Activated T-helper 1 cell treated with Interleukin-2 at 50 U/mL for 16 hours (primary cell): ENCODE measurements at places on chromosomes 6 and 20.

DNA sequence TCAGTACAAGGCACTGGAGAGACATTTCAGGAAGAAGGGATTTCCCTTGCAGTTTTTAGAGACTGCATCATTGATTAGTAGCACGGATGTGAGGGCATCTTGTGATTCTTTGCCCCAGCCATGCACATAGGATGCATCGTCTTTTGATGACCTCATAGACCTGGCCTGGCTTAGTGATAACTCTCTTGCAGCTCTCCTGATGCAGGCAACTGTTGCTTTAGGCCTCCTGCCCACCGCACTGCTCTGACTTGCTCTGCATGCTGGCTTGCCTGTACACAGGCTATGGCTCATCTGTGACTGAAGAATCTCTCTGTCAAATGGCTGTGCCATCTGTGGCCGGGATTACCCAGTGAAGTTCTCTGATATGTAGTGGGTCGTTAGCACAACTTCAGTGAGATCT lies 207.7 kb upstream of the PTCHD4 start:
- no peak for DNase-seq

DNA sequence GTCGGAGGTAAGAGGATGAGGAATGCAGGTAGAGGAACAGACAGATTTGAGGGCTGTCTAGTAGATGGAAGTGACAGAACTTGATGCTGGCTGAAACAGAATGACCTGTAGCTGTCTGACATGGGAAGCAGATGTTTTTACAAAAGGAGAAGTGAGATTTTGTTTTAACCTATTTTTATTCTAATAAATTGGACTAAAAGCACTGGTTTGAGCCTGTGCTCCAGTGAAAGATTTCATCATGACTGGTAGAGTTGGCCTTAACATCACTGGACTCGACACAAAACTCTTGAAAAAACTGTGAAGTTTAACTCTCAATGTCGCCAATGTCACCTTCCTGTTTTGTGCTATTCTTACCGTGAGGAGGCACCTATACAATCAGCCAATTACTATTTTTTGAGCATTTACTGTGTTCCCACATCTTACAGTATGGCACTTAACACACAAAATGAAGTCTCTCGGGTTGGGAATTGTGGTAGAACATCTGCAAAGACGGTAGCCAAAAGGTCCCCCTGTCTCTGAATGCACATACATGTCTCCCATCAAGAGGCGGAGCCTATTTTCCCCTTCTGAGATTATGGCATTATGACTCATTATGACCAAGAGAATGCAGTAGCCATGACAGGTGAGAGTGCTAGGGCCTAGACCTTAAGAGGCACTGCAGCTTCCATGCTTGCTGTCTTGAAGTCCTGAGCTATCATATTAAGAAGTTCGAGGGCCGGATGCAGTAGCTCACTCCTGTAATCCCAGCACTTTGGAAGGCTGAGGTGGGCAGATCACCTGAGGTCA lies 93.2 kb downstream of the FOXF2 start:
- no peak for DNase-seq

- no peak for DNase-seq
Measured at GRCh38 chr6:42339991-42340401, 111.7 kb downstream of the TRERF1 start.

GRCh38 chr6:106648651-106649308 lies 19.4 kb downstream of the QRSL1 start:
- no peak for DNase-seq

- no peak for DNase-seq
Measured at GRCh38 chr6:89267918-89268317, 47.2 kb downstream of the GABRR2 start.

DNA sequence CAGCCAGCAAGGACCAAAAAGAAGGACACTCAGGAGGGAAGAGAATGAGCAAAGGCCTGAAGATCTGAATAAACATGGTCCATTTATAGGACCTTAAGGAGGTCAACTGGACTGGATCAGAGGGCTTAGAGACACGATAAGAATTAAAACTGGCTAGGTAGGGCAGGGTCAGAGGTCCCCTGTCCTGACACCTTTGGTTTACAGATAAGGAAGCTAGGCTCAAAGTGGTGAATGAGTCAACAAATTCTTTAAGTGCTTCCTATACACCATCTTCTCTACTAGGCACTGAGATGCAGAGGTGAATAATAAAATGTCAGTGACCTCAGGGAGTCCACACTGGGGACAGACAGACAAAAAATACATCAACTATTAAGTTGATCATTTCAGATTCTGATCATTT lies 70.3 kb downstream of the HIVEP2 start:
- no peak for DNase-seq

DNA sequence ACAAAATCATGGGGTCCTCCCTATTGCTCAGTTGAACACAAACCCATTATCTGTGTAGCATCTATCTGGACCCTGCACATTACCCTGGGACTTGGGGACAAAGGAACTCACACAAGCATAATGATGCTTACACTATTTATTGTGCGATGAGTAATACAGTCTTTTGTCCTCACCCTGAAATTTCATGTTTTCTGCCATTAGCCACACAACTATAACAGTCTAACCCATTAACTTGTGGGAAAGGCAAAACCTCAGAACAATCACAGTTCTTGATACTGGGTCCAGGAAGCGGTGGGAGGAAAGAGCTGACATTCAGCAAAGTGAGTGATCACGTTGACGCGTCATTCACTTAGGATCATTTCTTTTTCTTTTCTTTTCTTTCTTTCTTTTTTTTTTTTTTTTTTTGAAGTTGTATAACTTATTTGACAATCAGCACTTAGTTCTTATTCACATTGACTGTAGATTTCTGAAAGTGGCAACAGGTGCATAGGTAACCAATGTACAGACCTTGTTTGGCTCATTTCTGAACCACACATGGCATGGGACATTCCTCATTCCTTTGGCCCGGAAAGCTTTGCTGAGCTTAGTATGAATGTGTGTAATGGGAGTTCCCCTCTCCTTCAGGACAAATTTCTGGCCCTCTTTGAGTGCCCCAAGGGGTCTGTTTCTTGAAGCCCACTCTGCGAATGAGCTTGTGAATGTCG lies 94.8 kb upstream of the CNKSR3 start:
- no peak for DNase-seq

DNA sequence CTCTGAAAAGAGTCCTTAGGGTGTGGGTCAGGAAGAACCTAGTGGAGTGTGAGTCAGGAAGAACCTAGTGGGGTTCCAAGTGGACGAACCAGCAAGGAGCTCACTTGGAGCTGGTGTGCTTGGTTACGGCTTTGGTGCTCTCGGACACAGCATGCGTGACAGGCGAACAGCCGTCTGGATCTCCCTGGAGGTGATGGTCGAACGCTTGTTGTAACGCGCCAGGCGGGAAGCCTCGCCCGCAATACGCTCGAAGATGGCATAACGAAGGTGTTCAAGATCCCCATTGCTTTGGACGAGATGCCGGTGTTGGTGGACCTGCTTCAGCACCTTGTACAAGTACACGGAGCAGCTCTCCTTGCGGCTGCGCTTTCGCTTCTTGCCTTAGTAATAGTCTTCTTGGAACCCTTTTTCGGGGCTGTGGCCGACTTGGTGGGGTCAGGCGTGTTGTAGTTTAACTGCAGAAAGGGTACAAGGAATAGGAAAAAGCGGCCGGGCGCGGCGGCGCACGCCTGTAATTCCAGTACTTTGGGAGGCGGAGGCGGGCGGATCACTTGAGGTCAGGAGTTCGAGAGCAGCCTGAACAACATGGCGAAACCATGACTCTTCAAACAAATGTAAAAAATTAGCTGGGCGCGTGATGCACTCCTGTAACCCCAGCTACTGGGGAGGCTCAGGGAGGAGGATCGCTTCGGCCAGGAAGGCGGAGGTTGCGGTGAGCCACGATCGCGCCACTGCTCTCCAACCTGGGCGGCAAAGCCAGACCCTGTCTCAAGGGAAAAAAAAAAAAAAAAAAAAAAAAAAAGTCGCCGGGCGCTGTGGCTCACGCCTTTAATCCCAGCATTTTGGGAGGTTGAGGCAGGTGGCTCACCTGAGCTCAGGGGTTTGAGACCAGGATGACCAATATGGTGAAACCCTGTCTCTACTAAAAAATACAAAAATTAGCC lies 48.0 kb downstream of the OR2B2 start:
- DNase-seq: no peak

GRCh38 chr6:48200869-48201390 lies 89.9 kb upstream of the PTCHD4 start:
- no peak for DNase-seq

- no peak for DNase-seq
Measured at GRCh38 chr20:62994869-62995281, 11.9 kb downstream of the BHLHE23 start.

DNA sequence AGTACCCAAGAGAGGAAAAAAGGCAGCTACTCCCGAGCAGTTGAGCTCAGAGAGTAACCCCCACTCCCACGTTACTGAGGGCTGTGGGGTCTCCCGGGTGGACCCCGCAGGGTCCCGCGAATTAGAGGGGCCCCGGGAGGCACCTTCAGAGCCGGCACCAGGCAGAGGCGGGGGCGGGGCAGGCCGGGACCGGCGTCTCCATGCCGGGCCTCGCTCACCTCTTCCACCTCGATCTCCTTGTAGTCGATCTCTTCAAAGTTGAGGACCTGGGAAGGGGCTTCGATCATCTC lies 381 bp downstream of the MAP3K7 start:
- DNase-seq: no peak

DNA sequence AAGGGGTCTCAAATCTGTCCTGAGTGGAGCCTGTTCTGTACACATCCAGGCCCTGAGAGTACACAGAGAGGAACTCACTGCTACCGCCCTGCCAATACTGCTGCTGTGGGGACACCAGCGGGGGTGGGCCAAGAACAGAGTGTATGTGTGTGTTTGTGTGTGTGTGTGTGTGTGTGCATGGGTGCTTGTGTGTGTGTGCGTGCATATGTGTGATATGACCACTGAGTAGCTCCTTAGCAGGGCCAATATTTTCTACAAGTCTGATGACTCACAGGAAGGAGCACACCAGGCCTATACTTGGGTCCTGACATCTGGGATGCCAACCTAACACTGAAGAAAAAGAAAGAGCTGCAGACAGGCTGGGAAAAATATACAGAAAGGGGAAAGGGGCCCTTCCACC lies 1.4 kb downstream of the RAET1E start:
- no peak for DNase-seq

DNA sequence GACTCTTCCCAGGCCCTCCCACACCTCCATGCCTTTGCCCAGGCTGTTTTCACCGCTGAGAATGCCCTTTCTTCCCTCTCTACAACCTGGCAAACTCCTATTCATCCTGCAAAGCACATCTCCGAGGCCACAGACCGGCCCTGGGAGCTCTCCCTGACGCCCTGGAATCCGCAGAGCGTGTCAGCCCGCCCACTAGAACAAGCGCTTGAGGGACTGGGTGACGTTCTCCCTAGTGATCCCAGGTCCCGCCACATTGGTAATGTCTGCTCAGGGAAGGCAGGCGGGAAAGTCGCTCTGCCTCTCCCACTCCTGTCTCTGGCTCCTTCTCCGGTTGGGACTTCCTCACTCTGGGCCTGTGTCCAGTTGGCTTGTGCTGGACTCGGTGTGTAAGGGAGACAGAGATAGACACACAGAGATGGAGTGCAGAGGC lies 61.6 kb downstream of the SRC start:
- DNase-seq: no peak

DNA sequence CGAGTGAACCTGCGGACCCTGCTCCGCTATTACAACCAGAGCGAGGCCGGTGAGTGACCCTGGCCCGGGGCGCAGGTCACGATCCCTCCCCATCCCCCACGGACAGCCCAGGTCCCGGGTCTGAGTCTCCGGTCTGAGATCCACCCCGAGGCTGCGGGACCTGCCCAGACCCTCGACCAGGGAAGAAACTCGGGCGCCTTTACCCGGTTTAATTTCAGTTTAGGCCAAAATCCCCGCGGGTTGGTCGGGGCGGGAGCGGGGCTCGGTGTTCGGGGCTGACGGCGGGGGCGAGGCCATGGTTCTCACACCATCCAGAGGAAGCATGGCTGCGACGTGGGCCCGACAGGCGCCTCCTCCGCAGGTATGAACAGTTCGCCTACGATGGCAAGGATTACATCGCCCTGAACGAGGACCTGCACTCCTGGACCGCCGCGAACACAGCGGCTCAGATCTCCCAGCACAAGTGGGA lies 46.9 kb upstream of the TRIM26 start:
- no peak for DNase-seq

GRCh38 chr20:31508517-31509244 lies 5.6 kb upstream of the HM13 start:
- no peak for DNase-seq

DNA sequence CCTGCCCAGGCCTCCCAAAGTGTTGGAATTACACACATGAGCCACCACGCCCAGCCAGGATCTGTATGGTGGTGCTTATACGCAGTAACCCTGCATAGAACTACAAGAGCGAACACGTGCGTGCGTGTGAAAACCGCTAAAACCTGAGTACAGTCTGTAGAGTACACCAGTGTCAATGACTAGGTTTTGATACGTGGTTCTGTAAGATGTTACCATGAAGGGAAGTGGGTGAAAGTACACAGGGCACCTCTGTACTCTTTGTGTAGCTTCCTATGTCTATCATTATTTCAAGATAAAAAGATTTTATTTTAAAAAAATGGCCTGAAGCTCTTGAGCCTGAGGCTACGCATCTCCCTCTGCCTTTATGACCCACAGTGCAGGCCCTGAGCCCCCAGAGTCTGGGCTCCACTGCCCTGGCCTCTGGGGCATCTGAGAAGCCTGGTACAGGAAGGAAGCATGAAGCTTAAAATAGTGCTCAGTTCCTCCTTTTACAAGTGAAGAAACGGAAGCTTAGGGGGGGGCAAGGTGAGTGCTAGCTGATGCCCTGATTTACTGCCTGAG lies 21.6 kb downstream of the LY86 start:
- no peak for DNase-seq
